GM12891 (cell line): ENCODE measurements at places on chromosomes 13 and 19.

DNA sequence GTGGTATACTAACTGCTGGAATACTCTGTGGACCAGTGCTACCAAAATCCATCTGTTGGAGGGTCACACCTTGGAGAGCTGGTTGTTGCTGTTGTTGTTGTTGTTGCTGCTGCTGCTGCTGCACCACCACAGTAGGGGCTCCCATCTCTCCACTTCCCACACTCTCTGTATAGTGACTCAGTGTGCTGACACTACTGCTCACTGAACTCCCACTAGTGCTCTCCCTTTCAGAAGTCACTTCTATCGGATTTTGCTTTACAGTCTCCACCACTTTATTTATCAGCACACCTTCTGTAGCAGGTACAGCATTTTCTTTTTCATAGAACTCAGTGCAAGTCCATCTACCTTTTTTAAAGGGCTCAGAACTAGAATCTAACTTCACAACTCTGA, 1.7 kb downstream of the TSC22D1 start:
- no peak for DNase-seq

DNA sequence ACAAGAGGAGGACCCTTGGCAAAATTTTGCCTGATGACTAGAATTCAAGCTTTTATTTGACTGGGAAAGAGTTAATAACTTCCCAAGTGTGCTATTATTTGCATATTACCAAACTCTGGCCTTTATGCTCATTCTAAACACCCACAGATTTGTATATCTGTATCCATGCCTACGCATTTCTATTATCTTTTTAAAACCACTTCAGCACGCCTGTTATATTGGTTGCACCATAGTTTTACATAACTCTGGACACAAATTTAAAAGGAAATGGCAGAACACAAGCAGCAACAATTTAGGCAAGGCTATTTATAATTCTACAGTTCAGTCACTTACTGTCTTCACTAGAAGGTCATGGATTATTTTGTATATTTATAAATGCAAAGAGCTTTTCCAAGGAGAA, 3.7 kb upstream of the RASL11A start:
- no peak for DNase-seq

GRCh38 chr19:32874605-32875004, 5.0 kb upstream of the SLC7A9 start:
- no peak for DNase-seq

DNA sequence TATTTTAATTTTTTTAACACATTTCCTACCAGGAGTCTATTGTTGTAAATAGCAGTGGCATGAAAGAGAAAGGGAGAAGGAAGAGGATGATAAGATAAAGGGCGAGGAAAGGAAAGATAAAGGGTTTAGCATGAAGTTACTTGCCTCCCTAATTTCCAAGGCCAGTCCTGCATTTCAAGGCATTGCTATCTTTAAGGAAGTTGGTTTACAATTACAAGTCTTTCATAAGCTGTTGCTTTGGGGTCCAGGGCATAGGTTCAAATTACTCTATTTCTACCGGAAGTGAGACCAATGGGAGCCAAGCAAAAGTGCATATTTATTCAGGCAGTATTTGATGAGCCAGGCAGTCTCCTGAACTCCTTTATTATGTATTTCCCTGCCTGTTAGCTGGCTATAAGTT, 27.7 kb upstream of the UBL3 start:
- no peak for DNase-seq

GRCh38 chr19:18481505-18482222, 40.2 kb downstream of the ELL start:
- no peak for DNase-seq

- no peak for DNase-seq
Observed at GRCh38 chr13:80618781-80619180, 277.9 kb upstream of the SPRY2 start.
